Foreskin melanocyte (primary cell): ENCODE measurements at places on chromosomes 7 and 10.
A peak's percentile ranks its signal among the peaks of the same experiment; 100 is the strongest.

DNA sequence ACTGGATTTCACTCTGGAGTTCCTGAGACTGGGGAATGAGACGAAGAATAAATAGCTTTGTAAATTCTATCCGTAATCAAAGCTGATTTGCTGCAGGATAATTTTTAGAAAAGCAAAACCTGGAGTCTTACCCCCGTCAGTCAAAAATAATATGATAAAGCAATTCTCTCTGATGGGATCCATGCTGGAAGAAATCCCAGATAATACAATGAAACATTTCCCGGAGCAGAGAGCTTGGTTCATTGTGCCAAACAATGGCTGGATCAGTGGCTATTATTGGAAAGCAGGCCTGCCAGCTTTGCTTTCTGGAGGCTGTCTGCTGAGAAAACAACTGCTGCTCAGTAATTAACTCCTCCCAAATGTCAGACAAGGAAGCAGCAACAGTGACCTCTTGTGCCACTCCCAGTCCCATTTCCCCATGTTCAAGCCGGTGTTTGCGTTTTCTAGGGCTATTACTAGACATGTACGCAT is 609.4 kb upstream of the PCDH15 start:
- DNase-seq = no peak

GRCh38 chr7:90886416-90886815 is 290.3 kb downstream of the CDK14 start:
- no peak for DNase-seq

DNA sequence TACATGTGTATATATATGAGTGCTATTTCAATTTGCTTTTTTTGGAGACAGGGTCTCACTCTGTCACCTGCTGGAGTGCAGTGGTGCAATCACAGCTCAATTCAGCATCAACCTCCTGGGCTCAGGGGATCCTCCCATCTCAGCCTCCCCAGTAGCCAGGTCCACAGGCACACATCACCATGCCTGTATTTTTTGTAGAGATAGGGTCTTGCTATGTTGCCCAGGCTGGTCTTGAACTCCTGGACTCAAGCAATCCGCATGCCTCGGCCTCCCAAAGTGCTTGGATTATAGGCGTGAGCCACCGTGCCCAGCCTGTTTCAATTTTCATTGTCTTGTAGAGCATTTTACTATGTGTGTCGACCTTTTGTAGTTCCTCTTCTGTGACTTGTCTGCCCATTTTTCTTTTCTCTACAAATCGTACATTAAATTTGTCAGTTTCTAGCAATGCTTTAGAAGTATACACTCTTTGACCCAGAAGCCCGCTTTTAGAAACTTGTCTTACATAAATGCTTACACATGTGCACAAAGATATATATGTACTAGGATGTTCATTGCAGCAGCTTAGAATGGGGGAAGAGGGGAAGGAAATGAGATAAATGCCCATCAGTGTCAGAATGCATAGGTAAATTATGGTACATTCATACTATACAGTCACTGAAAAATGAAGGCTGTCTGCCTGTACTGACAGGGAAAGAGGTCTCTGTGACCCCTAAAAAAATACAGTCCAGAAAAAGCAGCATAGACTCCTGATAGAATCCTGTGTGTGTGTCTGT is 12.2 kb upstream of the RFC2 start:
- no peak for DNase-seq

- DNase-seq = peak; percentile 38
Observed at GRCh38 chr10:17910125-17910789, 41.5 kb upstream of the SLC39A12 start.
